ENCODE measurements at places on chromosomes 2 and 18. TPM values are rescaled to one million over a fixed set of nuclear protein-coding genes. Genes with fewer than 3 reads are reported as not detected.

ANKRD36C gene
- 107 TPM for total RNA-seq

MPP4 gene
- total RNA-seq = 4.0 TPM

ALPI gene
- total RNA-seq = not detected

EVX2 gene
- not detected for total RNA-seq

FBXO15 gene
- total RNA-seq = 0.15 TPM

COPS9 gene
- total RNA-seq = 159 TPM

KLHL29 gene
- 3.2 TPM for total RNA-seq

SERPINB8 gene
- total RNA-seq = 33.1 TPM

NYAP2 gene
- not detected for total RNA-seq

FAP gene
- total RNA-seq = 7.1 TPM

GALR1 gene
- not detected for total RNA-seq

SP110 gene
- 2.6 TPM for total RNA-seq

SH3RF3 gene
- 6.1 TPM for total RNA-seq

PCARE gene
- not detected for total RNA-seq

ZC3H8 gene
- 3.3 TPM for total RNA-seq

YES1 gene
- total RNA-seq = 189 TPM

TMEM247 gene
- total RNA-seq = not detected

PHLPP1 gene
- 4.4 TPM for total RNA-seq

SIX3 gene
- not detected for total RNA-seq

KRTCAP3 gene
- not detected for total RNA-seq

CNPPD1 gene
- total RNA-seq = 19.3 TPM

MERTK gene
- 7.8 TPM for total RNA-seq

C2orf66 gene
- not detected for total RNA-seq

ADRA2B gene
- not detected for total RNA-seq

All from epithelial cell of umbilical artery (primary cell).